ENCODE measurements at places on chromosomes 4 and X.

GRCh38 chr4:171817026-171817425 lies 3.8 kb downstream of the GALNTL6 start:
- no peak for DNase-seq

DNA sequence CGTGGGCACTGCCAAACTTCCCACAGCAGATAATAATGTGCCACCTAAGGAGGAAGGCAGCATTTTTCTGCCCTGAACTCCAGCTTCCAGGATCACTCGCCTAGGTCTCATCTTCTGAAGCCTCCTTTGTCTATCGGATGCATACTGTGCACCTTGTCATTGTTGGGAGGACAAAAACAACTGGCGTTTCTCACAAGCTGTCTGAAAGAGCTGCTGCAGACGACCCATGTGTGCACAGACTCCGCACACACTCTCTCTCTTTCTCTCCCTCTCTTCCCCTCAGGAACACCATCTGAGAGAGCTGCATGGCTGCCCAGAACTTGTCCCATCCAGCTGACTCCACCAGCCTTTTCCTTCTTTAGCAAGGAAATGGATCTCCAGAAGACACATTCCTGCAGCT lies 83.0 kb downstream of the MAML3 start:
- DNase-seq, result no peak

- DNase-seq, result no peak
Observed at GRCh38 chrX:10110316-10110935, 46.3 kb upstream of the CLCN4 start.

DNA sequence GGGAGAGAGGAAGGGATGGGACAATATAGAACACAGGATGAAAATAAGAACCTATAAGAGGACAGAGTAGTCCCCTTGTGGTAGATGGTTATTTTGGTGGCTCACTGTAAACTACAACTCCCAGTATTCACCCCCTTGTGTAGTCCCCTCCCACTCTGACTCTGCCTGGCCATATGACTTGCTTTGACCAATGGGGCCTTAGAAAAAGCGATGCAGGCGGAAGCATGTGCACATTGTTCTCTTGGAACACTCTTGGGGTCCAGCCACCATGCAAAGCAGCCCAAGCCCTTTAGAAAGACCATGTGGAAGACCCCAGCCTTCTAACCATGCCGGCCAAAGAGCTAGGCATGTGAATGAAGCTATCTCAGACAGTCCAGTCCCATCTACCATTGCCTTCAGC lies 415.0 kb downstream of the BCOR start:
- DNase-seq, result no peak

- no peak for DNase-seq
Observed at GRCh38 chr4:78956975-78957374, 17.7 kb upstream of the PAQR3 start.

GRCh38 chr4:60129740-60130139 lies 1070.4 kb upstream of the ADGRL3 start:
- DNase-seq, result no peak

GRCh38 chrX:42837747-42838146 lies 59.8 kb upstream of the PPP1R2C start:
- DNase-seq, result no peak

GRCh38 chr4:88015659-88016295 lies 8.3 kb downstream of the PKD2 start:
- no peak for DNase-seq

DNA sequence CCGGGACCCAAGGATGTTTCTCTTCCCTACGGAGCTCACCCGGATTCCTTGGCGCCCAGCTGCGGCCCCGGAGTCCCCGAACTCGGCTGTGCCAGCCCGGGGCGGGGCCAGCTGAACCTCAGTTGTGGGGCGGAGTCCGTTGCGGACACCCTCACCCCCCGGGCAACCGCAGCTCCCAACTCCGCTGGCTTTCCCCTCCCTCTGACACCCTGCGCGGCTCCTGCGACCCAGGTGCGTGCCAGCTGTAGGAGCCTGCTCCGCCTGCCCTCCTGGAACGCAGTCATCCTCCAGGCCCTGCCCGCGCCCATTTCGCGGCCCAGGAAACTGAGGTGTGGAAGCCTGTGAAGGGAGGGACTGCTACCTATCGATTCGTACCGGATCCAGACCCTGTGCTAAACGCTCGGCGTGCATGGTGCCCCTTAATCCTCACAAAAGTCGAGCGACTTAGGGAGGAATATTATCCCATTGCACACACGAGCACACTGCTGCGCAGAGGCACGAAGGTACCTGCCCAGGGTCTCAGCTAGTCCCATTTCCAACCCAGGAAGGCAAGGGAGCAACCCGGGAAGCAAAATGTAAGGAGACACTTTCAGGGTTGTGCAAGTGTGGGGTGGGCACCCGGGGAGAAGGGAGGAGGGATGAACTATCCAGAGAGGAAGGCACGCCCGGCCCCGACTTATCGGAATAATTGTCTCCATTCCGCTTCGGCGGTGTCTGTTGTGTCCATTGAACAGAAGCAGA lies 12.3 kb downstream of the MSX1 start:
- DNase-seq, result no peak

- DNase-seq, result no peak
Observed at GRCh38 chr4:44256414-44256813, 192.2 kb downstream of the KCTD8 start.

DNA sequence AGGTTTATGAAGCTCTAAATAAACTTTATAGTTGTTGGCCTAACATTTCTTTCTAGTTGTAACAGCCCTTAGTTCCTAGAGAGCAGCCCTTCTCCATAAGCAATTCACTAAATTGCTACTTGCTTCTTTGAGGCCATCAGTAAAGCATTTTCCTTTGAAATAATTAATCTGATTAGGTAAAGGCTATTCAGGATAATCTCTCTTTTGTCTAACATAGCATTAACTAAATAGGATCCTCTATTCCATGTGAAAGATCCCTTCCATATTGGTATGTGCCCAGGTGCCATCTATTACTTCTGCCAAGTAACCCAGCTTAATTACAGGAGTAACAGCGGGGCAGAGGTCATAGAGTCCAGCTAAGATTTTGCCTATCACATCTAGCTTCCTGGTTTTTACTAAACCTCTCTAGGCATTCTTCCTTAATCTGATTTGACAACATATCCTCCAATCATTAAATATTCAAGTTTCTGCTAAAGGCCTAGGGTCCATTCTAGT lies 1408.0 kb downstream of the PCDH18 start:
- no peak for DNase-seq

- no peak for DNase-seq
Observed at GRCh38 chr4:107258359-107258758, 222.2 kb upstream of the DKK2 start.

DNA sequence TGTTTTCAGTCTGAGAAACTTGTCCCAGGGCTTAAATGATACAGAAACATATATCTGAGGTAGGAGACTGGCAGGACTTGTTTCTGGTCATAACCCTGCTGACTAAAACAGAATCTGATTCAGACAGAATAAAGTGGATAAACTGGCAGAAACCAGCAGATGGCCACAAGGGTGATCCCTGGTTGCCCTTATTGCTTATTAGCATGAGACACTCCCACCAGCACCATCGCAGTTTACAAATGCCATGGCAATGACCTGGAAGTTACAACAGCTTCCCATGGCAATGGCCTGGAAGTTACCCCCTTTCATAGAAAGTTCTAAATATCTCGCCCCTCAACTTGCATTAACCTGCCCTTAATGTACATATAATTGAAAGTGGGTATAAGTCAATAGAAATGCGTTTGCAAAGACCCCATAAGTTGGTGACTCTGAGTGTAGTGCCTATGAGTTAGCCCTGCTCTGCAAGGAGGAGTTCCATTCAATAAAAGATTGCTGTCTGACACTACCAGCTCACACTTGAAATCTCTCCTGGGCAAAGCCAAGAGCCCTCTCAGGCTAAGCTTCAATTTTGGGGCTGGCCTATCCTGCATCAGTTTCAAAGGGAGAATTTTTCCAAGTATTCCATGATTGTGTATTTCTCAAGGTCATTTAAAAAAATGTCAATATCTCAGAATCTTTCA lies 52.9 kb upstream of the PAGE5 start:
- no peak for DNase-seq

GRCh38 chr4:140152013-140152703 lies 1.8 kb downstream of the MAML3 start:
- peak; percentile 91 for DNase-seq

DNA sequence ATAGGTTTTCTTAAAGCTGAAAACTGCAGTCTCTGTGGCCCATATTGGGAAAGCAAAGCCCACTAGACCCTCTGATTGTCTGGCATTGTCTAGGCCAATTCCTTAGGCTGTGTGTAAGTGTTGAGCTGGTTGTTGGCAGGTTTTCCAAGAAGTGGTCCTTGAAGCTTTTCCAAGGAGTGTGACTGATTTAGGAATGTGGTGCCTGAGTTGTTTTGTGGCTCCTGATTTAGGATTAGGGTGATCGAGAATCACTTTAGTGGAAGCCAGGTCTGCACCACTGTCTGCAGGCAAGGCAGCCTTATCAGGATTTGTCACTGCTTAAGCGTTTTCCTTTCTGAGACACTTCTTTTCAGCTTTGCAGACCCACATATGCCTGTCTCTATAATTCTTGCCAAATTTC lies 339.0 kb upstream of the DDX53 start:
- DNase-seq, result no peak

DNA sequence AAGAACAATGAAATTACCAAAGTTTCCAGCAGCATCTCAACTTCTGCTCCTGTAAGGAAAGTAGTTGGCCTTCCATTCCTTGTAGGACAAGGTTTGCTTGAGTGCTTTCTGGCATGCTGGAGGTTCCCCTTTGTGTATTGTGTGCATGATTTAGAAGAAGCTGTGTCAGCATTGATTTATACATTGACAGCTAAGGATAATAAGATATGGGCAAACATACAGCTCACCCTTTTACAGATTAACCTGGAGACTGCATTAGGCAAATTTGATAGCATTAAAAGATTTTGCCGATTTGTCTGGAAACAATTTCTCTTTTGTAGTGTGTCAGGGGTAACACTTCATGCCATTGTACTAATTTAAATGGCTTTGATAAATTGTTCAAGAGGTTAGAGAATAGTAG lies 221.8 kb upstream of the PACRGL start:
- no peak for DNase-seq

DNA sequence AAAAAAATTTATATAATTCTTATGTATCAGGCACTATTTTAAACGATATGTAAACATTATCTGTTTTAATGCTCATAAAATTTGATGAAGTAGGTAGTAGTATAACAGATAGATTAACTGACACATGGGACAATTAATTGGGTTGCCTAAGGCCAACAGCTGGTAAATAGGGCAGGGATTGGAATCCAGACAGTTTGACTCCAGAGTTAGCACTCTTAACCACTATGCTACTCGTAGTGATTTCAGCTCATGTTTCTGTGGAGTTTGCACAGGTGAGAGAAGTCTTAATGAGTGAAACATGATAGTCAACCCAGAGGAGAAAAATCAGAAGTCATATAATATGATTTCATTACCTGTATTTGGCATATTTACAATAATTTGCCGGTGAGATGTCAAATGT lies 126.0 kb upstream of the WDFY3 start:
- DNase-seq, result no peak

DNA sequence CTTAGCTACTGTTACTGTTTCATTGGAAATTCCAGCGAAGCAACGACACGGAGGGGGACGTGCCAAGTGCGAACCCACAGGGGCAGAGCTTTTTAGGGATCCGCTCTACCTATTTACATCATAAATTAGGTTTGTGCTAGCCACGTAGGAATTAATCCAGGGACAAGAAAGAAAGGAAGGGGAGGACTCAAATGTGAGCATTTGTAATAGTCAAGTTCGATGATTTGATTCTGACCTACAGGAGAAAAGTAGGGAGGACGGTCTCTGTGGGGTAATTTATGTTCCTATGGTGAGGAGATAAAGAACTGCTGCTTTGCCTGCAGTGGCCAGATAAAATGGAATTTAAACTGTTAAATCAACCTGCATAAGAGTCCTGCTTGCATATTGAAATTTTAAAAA lies 1.7 kb downstream of the INTS6L start:
- DNase-seq, result no peak

DNA sequence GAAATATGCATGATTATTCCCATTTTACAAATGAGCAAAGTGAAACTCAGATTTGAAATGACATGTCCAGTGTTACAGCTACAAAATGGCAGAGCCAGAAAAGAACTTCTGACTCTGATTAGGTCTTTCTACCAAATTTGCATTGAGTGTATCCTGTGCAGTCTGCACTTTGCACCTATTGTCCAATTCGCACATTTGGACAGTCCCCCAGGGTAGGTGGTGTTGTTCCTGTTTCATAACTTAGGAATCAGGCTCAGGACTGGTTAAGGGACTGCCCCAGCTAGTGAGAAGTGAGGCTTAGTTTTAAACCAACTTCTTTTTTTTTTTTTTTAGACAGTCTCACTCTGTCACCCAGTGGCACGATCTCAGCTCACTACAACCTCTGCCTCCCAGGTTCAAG lies 137.9 kb upstream of the NALF2 start:
- no peak for DNase-seq

GRCh38 chr4:184705692-184706091 lies 28.2 kb downstream of the CENPU start:
- no peak for DNase-seq

GRCh38 chr4:94669672-94670664 lies 87.8 kb upstream of the BMPR1B start:
- no peak for DNase-seq
